Tibial nerve (tissue), 4 donors: ENCODE measurements at places on chromosomes 3 and 15.

DNA sequence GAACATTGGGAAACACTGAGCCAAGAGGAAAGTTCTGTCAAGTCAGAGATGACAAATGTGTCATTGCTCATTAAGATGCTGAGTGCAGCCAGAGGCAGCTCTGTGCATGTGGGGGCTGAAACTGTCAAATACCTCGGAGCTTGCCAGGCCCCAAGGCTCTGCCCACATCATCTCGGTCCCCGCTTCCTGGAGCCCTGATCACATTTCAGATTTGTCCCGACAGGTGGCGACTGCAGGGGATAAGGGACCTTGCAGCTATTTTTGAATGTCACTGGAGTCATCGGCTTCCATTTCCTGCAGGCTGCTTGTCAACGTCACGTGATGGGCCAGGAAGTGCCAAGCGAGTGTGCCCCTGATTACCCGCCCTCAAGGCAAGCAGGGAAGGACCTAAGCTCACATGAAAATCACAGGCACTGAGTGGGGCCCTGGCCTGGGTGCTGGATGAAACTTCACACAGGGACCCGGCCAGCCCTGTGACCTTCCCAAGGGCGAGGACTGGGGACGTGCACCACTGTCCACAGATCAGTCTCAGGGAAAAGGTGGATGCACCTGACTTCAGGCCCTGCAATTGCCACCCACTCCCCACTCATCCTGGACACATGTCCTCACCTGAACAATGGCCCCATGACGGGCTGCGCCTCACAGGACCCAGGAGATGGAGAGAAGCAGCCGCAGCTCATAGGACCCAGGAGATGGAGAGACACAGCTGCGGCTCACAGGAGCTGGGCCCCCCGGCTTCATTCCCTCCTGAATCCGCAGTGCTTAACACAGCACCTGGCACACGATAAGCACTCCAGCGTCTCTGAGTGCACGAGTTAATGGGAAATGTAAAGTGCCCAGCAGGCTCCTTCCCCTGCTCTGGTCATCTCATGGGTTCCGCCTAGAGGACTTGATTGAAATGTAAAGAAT lies 73.4 kb downstream of the NUP210 start:
- no peak overlapping the region for H3K27ac ChIP-seq
- DNase-seq, result no peak
- no peaks in the 10 kb centered on the region for H3K27me3 ChIP-seq
- no peaks in the 10 kb centered on the region for H3K4me1 ChIP-seq

DNA sequence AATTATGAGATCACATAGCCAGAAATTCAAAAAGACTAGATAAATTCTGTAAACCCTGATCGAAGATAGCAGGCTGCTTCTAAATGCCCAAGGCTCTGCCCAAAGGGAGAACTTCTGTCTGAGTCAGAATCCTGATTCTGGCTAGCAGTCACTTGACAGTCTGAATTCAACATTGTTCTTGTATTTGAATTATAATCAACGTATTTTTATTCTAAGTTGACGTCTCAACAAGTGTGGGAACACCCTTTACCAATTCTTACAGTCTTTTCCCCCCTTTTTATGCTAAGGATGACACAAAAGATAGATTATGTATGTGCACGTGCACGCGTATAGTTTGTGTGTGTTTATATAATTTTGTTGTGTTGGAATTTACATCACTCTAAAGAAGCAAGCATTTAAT lies 552.8 kb downstream of the NAALADL2 start:
- H3K27me3 ChIP-seq, result no peaks in the 10 kb centered on the region
- no peak overlapping the region for H3K4me3 ChIP-seq
- DNase-seq, result no peak
- no peaks in the 10 kb centered on the region for H3K4me1 ChIP-seq
- no peak overlapping the region for H3K27ac ChIP-seq

DNA sequence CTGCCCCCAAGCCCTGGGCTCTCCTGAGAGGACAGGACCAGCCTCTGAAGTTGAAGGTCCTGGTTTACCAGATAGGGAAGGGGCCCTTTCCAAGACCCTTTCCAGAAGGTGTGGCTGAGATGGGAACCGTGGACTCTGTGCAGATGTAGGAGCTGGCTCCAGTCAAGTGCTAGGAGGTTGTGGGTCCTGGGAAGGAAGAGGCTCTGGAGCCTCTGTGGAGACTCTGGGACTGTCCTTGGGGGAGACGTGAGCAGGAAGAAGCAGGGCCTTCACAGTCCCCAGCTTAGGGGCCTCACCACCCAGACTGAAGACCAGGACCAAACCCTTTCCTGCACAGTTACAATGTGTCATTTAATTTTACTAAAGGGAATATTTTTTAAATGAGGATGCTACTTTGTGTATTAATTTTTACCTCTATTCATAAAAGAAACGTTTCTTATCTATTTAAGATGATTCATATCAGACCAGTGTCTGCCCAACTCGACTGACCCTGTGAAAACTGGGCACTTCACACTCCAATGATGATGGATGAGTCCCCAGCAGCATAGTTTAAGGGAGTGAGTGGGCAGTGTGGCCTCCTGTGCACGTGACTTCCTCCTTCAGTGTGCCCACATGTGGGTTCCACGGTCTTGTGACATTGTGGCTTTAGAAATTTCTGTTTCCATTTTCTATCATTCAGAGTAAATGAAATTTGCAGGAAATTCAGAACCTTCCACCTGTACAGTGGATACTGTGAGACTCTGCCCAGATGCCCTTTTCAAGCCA lies 10.9 kb downstream of the CCR5AS start:
- H3K4me3 ChIP-seq, result no peak overlapping the region
- DNase-seq, result no peak
- H3K4me1 ChIP-seq, result no peaks in the 10 kb centered on the region

DNA sequence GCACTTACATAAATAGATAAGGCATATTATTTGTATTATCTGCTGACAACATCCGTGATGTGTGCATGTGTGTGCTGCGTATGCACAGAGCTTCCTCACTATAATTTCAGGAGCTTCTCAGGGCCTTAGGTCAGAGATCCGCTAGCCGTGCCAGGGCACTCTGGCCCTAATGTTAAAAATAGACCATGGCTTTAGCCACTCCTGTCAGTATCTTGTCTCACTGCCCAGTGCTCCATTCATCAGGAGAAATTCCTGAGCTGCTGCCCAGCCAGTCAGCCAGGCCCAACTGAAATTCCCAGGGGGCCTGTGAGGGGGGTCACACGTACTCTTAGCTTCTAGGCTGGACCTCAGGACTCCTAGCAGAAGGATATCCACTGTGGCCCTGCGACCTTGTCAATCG lies 70.0 kb upstream of the ABHD2 start:
- DNase-seq, result peak; percentile 54
- no peak overlapping the region for H3K4me3 ChIP-seq
- H3K27ac ChIP-seq, result peak overlapping the region; percentile 53
- H3K36me3 ChIP-seq, result no peaks in the 10 kb centered on the region
- H3K4me1 ChIP-seq, result peaks cover 38% of the 10 kb centered on the region
- no peaks in the 10 kb centered on the region for H3K27me3 ChIP-seq
